IMR-90 (cell line): ENCODE measurements at places on chromosomes 3 and 15. TPM values are rescaled to one million over a fixed set of nuclear protein-coding genes. Genes with fewer than 3 reads are reported as not detected.

DNA sequence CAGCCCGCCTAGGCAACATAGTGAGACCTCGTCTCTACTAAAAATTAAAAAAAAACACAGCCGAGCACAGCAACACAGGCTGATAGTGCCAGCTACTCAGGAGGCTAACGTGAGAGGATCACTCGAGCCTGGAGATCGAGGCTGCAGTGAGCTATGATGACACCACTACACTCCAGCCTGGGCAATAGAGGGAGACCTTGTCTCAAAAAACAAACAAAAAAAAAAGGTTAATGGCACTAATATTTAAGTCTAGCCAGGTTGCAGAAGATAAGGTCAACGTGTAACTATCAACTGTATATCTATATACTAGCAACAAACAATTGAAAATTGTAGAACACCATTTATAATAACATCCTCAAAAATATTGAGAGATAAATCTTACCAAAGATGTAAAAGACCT lies 75.1 kb downstream of the MYO9A start:
- no peak for DNase-seq

Gene STX19
- total RNA-seq, result not detected in 2 replicates

Gene ITIH1
- not detected in 2 replicates for total RNA-seq

Gene DNASE1L3
- not detected in 2 replicates for total RNA-seq
